ENCODE measurements at places on chromosomes 6 and 20.

- no peak for DNase-seq
Observed at GRCh38 chr6:8930009-8930408, 494.7 kb upstream of the SLC35B3 start.

GRCh38 chr20:9285617-9286016, 216.7 kb downstream of the PLCB4 start:
- no peak for DNase-seq

DNA sequence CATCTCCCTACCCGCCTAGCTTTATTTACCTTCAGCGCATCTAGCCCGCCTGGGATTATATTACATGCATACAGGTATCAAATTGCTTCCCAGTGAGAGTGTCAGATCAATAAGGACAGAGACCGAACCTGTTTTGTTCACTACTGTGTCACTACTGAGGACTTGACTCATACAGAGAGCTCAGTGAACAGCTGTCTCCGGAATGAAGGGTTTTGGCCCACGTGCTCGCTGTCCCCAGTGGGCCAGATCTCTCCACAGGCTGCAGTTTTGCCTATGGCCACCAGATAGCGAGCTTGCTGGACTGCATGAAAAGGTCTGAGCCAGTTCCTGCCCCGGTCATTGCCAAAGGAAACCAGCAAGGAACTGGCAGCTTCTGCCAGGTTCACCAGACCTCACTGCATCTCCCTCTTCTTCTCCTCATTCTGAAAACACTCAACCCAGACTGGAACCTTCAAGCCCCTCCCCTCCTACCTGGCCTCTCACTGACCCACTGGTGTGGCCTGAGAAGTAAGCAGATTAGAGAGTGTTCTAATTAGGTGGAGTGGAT, 150.8 kb downstream of the ZMYND8 start:
- DNase-seq = peak; percentile 16

- DNase-seq = no peak
Observed at GRCh38 chr6:15206887-15207286, 39.0 kb upstream of the JARID2 start.

- no peak for DNase-seq
Observed at GRCh38 chr20:56903421-56903820, 274.3 kb downstream of the TFAP2C start.

DNA sequence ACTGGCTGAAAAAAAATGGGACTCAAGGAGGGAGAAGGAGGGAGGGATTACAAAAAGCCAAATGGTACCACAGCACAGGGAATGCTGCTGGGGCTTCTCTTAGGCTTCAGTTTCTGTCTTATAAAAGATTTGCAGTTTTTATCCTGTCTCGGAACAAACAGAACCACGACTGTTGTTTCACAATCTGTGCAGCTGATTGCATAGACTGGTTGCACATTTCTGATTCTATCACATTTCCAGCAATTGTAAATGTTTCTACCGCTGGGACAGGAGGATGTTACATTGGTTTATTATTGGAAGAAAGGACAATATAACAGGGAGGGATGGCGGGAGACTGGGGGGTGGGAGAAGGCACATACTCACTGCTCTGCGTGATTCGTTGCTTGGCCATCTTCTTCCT, 73.5 kb upstream of the ARID1B start:
- DNase-seq = no peak

DNA sequence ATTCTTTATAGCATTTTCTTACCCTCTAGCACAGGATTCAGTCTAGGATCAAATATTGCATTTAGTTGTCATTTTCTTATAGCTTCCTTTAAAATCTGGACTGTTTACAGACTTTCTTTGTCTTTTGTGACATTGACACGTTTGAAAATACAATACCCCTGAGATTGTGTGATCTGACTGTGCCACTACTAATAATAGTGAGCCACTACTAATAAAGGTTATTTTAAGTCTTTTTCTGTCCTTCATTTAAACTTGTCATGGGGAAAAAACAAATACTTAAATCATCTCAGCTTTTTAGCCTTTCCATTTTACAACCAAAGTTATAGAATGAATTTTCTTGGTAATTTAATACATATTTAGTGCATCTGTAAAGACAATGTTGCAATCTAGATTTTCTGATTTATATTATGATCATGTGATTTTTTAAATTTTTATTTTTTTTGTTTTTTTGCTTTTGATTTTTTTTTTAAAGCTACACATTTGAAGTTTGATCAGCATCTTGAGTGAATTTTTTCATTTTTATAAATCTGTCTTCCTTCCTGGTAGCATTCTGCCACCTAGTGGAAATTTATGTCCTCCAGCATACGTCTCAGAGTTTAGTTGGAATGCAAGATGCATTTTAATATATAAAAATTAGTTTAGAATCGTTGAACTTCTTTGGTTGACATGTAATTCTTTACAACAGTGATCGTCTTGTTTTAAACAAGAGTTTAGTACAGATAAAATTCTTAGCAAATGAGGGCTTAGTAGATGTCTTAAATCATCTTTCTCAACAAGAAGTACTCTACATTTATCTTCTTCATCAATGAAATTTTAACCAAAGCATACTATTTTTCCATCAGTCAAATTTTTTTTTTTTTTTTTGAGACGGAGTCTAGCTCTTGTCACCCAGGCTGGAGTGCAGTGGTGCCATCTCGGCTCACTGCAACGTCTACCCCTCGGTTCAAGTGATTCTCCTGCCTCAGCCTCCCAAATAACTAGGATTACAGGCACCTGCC, 119.4 kb downstream of the NCOA3 start:
- DNase-seq = peak; percentile 21

GRCh38 chr6:150196942-150197745, 54.3 kb downstream of the PPP1R14C start:
- DNase-seq = no peak

DNA sequence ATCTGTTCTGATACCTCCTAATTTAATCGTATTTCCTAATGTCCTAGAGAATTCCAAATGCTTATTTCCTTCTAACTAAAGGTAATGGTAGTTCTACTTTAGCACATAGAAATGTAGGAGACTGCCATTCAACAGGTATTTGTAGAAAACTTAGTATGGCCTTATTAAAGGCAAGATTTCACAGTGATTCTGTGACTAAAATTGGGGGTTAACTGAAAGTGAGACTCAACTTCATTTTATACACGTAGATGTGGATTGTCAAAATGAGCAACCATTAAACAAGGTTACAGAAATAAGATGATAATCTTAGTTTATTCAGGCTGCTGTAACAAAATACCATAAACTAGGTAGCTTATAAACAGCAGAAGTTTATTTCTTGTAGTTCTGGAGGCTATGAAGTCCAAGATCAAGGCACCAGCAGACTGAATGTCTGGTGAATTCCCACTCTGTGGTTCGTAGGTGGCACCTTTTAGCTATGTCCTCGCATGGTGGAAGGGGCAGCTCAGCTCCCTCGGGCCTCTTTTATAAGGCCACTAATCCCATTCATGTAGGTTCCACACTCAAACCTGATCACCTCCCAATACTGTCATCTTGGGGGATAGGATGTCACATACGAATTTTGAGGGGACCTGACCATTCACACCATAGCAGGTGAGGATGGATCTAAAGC, 38.7 kb downstream of the TAB2 start:
- no peak for DNase-seq

DNA sequence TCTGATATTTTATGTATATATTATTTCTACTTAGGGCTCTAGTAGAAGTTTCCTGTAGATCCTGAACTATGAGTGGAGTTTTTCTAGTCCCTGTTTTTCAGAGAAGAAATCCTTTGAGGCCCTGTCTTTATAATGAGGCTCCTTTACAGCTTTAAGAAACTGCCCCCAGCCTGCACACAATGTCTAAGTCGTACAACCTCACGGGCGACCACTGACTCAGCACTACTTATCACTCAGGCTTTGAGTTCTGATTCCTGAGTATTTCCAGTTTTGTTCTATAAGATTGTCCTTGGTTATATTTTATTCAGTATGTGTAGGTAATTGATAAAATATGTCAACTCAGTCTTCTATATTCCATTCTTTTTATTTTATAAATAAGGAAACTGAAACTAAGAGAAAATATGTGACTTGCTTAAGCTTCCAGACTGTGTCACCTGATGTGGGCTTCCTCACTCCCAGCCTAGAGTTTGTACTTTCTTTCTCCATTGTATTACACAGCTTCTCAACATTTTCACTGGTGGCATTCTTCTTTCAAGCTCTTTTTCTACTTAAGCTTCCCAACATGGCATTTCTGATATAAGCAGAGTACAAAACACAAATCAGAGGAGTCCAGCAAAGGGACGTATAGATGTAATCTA, 167.0 kb downstream of the TBX18 start:
- no peak for DNase-seq

GRCh38 chr20:41480054-41480770, 113.6 kb upstream of the EMILIN3 start:
- no peak for DNase-seq

GRCh38 chr20:39865446-39865845, 823.6 kb downstream of the MAFB start:
- no peak for DNase-seq

DNA sequence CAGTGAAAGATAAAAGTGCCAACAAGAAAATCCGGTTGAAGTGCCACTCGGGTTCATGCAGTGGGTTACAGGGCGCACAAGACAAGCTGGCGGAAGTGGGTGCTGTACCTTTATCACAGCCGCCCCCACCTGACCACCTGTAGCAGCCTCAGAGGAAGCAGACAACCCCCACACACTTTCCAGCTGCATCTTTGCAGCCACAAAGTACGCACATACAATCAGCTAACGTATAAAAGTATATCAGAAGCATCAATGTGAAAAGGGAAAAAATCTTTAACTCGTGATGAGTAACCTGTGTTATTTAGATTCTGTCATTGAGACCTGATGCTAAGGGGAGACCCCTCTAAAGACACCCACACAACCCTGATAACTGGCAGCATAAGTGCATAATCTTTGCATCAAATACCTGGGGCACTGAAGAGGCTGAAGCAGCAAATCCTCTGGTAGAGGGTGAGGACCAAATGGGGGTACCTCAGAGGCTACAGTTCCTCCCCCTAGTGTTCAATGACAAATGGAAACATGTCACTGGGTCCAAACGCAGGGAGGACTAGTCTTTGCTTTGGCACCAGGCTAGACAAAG, 22.1 kb downstream of the BACH2 start:
- no peak for DNase-seq

GRCh38 chr20:41960166-41960565, 342.0 kb upstream of the CHD6 start:
- DNase-seq = no peak

- DNase-seq = no peak
Observed at GRCh38 chr6:151381722-151382121, 9.6 kb downstream of the ZBTB2 start.

Measured in kidney epithelial cell (primary cell).